ENCODE measurements at places on chromosomes 7 and 10.

GRCh38 chr10:33233635-33234034 is 100.8 kb downstream of the NRP1 start:
- no peak for DNase-seq

DNA sequence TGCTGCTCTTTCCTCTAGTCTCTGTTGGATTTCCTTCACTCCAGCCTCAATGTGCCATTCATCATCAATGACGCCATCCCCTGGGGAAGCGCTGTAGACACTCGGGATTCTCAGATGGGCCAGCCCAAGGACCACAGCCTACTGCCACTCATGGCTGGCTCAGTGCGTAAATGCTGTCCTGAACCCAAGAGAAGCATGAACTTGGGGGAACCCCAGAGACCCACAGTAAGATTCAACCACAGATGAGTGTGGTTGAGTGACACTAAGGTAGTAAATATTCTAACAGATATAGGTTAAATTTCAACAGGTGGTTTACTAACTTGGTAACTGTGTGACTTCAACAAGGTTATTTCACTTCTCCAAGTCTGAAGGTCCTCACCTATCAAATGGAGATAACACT is 304.1 kb downstream of the GRM8 start:
- no peak for DNase-seq

DNA sequence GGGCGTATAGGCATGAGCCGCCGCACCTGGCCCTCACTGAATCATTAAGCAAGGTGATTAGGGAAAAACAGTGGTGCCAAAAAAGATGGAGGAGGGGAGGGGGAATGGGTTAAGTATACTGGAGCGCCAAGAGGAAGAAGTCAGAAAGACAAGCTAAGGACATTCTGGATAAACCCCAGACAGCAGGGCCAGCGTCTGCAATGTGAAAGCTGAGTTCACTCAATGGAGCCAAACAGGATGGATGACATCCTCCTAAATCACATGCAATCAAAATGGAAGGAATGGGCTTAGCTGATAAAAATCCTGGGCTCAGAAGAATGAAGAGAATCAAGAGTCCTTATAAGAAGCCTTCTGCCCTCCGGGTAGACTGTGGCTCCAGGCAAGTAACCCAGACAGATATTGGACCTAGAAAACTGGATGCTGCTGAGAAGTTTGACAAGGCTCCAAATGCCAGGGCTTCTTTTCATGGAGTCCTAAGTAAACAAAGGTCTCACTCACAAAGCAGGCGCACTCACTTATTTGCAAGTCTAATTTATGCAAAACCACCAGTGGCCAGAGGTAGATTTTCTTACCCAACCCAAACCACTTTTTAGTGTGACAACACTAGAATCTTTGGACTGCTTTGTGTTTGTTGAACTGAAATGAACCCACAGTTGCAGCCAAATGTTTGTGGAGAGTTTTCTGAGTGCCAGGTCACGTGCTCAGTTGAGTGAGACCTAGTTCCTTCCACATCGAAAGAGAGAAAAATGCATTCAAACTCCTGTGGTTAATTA is 519.1 kb upstream of the AUTS2 start:
- no peak for DNase-seq

DNA sequence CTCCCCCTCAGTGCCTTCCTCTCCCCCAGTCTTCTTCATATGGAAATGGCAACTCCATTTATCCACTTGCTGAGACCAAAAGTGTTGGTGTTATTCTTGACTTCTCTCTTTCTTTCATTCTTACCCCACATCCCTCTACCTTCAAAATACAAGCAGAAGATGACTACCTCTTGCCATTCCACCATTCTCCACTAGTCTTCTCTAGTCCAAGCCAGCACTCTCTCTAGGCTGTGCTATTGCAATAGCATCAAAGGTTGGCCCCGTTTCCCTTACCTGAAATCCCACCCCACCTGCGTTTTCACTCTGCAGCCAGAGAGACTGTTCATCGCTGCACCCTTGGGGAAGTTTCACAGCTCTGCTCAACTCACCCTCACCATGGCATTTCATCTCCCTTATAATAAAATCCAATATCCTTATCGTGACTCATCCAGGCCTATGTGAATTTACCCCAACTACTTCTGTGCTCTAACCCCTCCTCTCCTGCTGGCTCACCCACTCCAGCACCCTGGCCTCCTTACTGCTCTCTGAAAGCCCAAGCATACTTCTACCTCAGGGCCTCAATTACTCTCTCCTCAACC is 109.1 kb downstream of the LSM5 start:
- no peak for DNase-seq

GRCh38 chr7:140048138-140048537 is 14.6 kb downstream of the PARP12 start:
- no peak for DNase-seq

DNA sequence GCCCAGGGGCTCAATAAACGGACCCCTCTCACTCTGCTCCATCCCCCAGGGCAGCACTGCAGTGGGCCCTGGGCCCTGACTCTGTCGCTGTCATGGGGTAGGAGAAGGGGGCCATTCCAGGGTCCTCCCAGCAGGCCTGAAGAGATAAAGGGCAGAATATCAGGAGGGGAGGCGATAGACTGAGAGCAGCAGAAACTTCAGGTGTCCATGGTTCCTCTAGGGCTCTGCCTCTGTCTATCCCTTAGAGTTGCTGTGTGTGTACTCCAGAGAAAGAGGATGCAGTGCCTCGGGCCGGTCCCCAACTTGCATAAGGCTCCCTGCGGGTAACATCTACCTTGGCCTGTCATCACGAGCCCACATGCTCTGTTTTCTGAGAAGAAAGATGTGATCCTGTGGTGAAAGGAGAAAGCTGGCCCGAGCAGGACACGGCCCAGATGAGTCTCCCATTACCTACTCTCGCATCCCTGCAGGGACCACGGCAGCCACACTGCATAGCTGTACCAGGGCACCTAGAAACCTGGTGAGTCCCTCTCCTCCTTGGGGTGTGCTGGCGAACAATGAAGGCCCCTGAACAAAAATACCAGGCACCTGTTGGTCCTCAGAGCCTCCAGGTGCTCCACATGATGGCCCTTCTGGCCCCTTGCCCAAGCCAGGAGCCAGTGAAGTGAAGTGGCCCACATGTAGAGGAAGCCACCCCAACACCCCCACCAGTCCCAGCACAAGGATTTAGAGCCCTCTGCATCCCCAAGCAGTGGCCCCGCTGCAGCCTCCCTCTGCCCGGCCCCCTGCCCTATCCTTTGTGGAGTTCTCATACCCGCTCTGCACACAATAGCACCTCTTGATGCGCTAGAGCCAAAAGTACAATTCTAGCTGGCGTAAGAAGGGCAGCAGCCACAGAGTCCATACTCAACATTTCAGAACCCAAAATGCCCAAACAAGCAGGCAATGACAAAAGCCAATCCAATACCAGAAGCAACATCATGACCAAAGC is 106.8 kb downstream of the ARHGAP22 start:
- peak; percentile 2 for DNase-seq

- DNase-seq: no peak
Measured at GRCh38 chr10:29228562-29228961, 60.3 kb upstream of the LYZL1 start.

DNA sequence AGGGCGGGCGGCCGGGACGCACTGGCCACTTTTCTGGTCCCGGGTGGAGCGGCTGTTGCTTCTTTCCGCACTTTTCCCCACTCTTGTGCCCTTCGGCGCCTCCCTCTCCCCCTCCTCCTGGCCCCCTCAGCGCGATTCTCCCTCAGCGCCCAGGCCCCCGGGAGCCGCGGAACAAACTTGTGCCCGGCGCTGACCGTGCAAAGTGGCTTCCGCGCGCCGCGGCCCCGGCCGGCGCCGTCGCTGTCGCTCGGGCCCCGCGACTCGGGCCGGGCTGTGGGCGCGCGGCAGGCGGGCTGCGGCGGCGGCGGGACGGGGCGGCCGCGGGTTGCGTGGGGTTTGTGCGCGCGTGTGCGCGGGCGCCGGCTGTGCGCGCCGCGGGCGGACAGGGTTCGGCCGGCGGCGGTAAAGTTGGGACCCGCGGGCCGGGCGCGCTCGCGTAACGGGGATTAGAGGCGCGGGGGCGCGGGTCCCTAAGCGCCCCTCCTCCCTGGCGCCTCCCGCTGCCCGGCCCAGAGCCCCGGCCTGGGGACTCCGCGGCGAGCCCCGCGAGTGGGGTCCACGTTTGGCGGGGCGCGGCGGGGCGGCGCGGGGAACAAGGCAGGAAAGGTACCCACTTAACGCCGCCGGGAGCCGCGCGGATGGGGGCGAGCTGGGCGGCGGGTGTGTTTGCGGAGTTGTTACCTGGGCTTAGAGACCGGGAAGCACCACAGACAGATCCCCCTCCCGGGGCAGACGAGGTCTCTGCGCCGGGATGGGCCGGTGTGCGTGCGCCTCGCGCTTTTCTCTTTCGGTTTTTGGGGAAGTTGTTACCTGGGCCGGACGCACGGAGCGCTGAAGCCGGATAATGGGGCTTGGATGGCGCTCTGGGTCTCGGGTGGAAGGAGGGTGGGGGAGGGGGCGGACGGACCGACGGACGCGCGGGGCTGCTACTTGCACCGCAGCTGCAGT is 860 bp downstream of the ZEB1 start:
- DNase-seq: peak; percentile 16

- no peak for DNase-seq
Measured at GRCh38 chr7:19401461-19401860, 256.2 kb upstream of the FERD3L start.

- no peak for DNase-seq
Measured at GRCh38 chr10:63209705-63210104, 76.6 kb downstream of the NRBF2 start.

DNA sequence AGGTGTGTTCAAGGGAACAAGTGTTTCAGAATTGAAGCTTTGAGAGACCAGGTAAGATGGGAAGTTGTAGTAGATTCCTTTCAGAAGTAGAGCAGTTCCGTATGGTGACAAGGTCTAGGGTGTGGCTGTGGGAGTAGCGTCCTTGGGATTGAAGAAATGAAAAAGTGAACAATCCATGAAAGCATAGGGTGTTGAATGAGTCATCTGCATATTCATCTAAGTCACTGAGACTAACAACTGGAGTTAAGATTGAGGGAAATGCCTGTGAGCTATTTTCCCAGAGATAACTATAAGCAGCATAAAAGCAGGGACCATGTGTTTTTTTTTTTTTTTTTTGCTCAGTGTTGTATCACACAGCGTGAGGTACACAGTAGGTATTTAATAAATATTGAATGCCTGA is 134.8 kb downstream of the PHTF2 start:
- no peak for DNase-seq

- peak; percentile 58 for DNase-seq
Measured at GRCh38 chr10:46293832-46294640, 7.2 kb downstream of the ANTXRL start.

DNA sequence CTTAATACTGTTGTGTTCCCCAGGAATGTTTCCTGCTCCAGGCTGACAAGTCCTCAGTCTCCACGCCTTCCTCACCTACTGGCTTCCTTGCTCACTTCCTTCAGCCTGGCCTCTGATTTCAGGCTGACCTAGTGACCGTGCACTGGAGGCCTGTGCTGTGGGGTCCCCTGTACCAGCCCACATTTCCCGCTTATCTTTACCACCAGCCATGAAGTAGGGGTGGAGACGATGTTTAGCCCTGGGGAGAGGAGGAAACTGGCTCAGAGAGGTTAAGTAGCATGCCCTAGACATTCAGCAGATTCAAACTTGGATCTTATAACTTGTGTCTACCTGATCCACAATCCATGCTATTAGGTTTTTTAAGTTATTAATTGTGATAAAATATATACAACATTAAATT is 4.8 kb upstream of the ZNF488 start:
- DNase-seq: no peak

GRCh38 chr10:103504181-103504783 is 10.8 kb downstream of the NEURL1 start:
- DNase-seq: no peak

All from WERI-Rb-1 (cell line).